ENCODE measurements at places on chromosomes 3 and 15.

GRCh38 chr15:70794596-70795310 lies 31.4 kb upstream of the UACA start:
- no peak for DNase-seq

DNA sequence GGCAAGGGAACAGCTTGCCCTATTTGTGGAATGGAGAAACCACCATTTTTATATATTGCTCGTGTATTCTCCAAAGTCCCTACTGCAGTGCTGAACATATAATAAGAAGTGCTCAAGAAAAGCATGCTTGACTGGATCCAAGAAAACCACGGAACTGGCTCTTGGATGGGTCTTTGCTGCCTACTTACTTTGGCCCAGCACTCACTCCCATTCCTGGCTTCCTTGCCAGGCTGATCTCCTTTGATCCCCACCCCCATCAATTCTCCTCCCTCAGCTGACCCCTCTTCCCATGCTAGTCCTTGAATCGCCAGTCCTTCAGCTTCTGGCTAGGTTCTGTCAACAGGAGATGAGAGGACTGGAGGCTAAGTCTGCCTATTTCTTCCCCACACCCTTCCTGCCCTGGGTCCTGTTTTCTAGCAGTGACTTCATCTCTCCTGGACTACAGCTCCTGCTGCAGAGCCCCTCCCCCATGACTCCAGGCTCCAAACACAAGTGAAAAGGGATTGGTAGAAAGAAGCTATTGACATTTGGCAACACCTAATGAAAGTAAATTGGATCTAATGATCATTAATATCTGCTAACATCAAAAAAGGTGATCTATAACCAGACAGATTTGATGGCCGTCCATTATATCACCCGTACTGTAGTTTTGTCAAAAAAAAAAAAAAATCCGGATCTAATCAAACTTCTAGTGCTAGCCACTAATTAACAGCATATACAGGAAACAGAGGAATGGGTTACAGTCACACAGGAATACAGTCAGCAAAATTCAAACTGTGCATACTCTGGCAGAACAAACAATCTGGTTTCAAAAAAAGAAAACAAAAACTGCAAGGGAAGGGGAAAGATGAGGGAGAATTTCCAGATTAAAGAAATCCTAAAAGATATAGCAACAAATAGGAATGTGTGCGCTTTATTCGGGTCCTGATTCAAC lies 7.8 kb downstream of the FAM240A start:
- DNase-seq, result no peak

DNA sequence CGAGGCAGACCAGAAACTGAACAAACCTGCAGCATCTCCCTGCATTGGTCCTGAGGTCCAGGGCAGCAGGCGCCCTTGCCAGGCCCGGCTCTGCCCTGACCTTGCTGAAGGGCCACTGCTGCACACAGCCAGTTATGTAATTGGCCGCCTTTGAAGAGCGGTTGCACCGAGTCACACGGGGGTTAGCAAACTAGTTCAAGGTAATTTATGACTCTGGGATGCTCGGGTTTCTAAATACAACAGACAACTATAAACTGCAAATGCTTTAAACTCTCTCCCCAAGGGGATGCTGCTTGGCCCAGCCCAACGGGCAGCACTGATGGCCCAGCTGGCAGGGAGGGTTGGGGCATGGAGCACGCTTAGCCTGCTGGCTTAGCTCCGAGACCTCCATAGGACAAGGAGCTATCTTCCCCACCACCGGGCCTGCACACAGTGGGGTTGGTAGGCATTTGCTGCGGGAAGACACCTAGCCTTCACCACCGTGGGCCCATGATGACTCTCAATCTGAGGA lies 60.3 kb upstream of the IQSEC1 start:
- no peak for DNase-seq

GRCh38 chr3:134922866-134923265 lies 127.8 kb downstream of the EPHB1 start:
- DNase-seq, result no peak

DNA sequence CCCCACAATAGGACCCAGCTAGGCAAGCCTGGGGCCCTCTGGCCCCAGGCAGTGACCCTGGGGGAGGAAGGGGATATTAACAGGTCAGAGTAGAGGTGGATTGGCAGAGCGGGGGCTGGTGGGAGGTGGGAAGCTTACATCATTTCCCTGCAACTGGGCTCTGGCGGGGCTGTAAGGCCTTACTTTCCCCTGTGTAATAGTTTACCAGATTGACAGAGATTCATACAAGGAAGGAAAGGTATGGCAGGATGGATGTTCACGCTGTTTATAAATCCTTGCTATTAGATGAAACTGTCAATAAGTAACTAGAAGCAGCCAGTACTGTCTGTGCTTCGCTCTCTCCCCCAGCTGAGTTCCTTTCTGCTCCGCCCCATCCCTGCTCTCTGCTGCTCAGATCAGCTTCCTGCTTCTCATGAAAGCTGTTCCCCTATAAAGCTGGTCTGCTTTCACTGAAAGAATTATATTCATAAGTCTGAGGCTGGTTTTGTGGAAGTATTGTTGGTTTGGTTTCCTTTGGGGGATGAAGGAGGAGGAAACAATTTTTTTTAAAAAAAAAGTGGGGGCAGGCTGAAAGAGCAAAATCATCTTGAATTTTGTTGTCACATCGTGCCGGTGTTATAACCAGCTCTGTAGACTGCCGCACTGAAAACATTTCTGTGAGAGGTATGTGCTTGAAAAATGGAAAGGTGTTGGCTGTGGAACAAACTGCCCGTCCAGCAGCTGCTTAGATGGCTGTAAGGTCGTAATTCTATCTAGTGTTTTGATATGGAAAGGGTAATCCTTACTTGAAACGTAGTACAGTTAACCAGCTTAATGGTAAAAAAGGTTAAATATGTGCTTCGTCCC lies 76.4 kb downstream of the BBX start:
- DNase-seq, result no peak

DNA sequence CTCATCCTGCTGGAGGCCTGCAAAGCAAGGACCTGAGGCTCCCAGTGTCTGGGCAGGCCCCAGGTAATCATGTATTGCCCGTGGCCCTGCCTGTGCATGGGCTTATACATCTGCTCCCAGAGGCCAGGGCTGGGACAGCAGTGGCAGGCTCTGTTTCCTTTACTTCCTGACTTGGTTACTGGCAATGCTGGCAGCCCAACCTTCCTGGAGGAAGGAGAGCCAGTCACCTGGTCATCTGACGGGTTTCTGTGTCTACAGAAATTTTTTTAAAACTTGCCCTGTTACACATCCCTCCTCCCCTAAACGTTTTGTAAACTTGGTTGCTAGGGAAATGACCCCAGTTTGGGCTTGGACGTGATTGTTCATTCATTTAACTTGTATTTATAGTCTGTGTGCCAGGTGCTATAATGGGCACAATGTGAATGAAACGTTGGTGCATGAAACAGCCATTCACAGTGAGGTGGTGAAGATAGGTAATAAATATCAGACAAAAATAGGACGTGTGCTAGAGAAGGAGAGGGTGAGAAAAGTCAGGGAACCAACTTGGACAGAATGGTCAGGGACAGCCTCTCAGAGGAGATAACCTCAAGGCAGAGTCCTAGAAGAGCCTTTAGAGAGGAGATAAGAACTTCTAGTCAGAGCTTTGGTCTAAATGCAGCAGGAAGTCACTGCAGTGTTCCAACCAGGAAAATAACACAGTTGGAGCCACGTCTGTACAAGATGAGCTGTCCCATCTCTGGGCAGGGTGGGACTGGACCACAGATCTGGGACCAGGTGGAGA lies 14.1 kb downstream of the TEX264 start:
- no peak for DNase-seq

GRCh38 chr3:127915937-127916493 lies 983 bp downstream of the KBTBD12 start:
- no peak for DNase-seq

- DNase-seq, result no peak
Observed at GRCh38 chr15:62559381-62559733, 394.3 kb upstream of the C2CD4B start.

GRCh38 chr3:13662238-13662847 lies 113.4 kb downstream of the FBLN2 start:
- DNase-seq, result no peak

DNA sequence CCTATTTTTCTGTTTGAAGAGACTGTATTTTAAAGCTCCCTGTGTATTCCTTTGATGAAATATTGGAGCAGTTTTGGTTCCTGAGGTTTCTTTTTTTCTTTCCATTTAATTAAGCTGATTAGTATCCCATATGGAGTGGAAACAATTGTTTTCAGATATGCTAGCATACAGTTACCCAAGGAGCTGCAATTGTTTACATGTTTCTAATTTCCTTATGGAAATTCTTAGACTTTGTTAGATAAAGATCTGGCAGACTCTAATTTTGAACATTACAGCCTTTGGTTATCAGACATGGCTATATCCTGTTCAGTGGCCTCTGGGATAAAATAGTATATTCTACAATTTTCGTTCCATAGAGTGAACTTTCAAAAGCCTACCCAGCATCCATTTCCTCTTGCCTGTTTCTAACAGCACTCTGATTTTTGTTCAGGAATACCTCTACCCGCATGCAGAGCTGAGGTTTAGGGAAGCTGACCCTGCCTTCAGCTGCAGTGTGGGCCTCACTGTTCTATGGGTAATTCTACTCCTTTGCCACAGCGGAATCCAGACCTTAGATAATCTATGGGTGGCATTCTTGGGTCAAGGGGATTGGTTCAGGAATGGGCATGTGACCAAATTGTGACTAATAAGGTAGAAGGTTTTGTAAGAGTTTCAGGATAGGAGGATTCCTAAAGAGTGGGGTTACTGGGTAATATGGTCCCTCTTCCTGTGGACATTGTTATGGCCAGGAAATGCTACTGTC lies 161.1 kb upstream of the ANKRD28 start:
- DNase-seq, result no peak

GRCh38 chr3:17175187-17175807 lies 290.5 kb downstream of the PLCL2 start:
- DNase-seq, result no peak

- no peak for DNase-seq
Observed at GRCh38 chr15:72614810-72615532, 39.5 kb upstream of the GOLGA6B start.

DNA sequence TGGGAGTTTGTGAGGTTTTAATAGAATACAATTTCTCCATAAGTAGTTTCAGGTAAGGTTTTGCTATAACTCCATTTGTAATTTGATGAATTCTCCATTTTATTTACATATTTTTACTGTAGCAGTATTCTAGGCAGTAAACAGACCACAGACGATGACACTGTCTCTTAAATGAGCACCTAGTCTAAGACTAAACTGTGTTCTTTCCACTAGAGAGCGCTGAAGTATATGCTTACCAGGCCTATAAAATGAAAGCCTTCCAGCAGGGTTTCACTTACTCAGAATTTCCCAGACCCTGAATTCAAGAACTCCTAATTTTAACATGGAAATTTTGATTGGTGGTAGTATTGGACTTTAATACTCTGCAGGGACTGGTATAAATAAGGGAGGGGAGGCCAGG lies 41.6 kb downstream of the POLG start:
- no peak for DNase-seq

GRCh38 chr3:114336857-114337256 lies 43.0 kb downstream of the TIGIT start:
- no peak for DNase-seq

- DNase-seq, result no peak
Observed at GRCh38 chr3:3605226-3605625, 194.0 kb upstream of the LRRN1 start.

DNA sequence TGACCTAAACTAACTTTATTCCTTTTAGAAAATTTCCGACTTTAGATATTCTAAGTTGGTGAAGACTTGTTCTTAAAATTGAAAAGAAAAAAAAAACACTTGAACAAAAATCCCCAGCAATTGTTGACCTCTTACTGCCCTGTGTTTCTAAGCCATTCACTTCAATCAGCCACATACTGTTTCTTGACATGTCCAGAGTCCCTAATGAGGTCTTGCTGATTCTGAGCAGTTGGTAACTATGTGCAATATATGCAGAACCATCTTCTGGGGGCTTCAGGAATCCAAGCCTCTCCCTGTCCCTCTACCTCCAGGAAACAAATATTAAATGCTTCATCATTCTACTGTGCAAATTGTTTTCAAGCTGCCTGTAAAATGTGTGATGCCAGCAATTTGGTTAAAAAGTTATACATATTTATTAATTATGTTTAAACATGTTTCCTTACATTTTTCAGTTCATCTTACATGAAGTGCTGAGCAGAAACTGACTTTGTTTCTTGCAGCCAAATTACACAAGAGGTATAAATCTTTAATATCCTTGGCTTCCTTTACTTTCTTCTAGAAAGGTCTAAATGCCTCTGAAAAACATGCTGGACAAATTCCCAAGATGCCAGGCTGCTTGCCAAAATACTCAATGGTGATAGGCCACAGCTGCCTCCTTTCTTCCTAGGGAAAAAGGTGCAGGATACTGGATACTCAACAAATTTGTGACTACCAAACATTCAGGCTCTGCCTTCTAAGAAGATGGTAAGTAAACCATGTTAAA lies 19.8 kb upstream of the GYG1 start:
- DNase-seq, result no peak

GRCh38 chr15:81297147-81297572 lies 26.8 kb downstream of the STARD5 start:
- DNase-seq, result no peak

DNA sequence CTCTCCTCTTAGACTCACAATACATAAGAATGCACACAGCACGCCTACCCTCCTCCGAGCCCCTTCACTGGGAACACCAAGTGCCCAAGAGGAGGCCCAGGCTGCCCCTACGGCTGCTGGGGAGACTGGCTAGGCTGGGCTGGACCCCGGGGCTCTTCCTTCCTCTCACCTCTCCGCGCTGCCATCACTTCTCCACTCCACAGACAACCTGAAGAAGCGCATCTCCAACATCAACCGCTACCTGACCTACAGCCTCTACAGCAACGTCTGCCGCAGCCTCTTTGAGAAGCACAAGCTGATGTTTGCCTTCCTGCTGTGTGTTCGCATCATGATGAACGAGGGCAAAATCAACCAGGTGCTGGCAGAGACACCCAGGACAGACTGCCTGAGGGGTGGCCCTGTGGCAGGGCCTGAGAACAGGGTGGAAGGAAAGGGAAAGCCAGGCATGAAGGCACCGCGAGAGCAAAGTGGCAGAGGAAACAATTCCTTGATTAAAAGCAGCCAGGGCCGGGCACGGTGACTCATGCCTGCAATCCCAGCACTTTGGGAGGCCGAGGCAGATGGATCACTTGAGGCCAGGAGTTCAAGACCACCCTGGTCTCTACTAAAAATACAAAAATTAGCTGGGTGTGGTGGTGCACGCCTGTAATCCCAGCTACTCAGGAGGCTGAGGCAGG lies 51.6 kb downstream of the SEMA3G start:
- no peak for DNase-seq

GRCh38 chr15:66907826-66908743 lies 157.3 kb upstream of the SMAD3 start:
- DNase-seq, result no peak

DNA sequence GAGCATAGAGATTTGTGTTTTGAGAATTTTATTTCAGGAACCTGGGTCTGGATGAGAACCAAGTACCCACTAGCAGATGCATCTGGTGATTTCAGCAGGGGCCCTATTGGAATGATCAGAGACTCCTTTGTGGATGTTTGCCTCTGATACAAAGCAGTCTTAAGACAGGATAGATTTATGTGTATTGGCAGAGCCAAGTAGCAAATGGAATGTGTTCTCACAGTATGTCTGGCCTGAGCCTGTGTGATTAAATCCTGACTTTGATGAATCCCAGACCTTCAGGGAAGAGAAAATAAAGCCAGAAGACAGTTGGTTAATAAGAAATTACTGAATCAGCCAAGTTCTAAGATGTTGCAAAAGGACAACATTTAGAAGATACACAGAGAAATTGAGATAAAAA lies 755.5 kb upstream of the SEMA6D start:
- DNase-seq, result no peak

GRCh38 chr3:151909681-151910405 lies 36.4 kb downstream of the SUCNR1 start:
- no peak for DNase-seq
